Nephron progenitor cell (in vitro differentiated cells): ENCODE measurements at places on chromosomes 13 and 19.

GRCh38 chr13:31605076-31605860, 134.1 kb upstream of the RXFP2 start:
- peaks cover 53% of the 10 kb centered on the region for H3K4me1 ChIP-seq
- peak overlapping the region; percentile 1 for H3K4me3 ChIP-seq
- DNase-seq = no peak

GRCh38 chr13:93732186-93732585, 505.6 kb downstream of the GPC6 start:
- no peak overlapping the region for H3K27ac ChIP-seq
- no peaks in the 10 kb centered on the region for H3K27me3 ChIP-seq
- H3K36me3 ChIP-seq = peaks cover 5% of the 10 kb centered on the region
- H3K4me1 ChIP-seq = peaks cover 19% of the 10 kb centered on the region
- no peak overlapping the region for H3K4me3 ChIP-seq

GRCh38 chr19:32691952-32692726, 518 bp downstream of the NUDT19 start:
- peaks cover 42% of the 10 kb centered on the region for H3K4me1 ChIP-seq
- DNase-seq = peak; percentile 70
- H3K36me3 ChIP-seq = peaks cover 43% of the 10 kb centered on the region
- no peak overlapping the region for H3K27ac ChIP-seq
- H3K27me3 ChIP-seq = peaks cover 8% of the 10 kb centered on the region
- peak overlapping the region; percentile 86 for H3K4me3 ChIP-seq

- H3K4me3 ChIP-seq = no peak overlapping the region
- no peak overlapping the region for H3K27ac ChIP-seq
- H3K36me3 ChIP-seq = no peaks in the 10 kb centered on the region
- peaks cover 3% of the 10 kb centered on the region for H3K27me3 ChIP-seq
These were observed 17.6 kb upstream of the NALCN start for GRCh38 chr13:101433895-101434294.

DNA sequence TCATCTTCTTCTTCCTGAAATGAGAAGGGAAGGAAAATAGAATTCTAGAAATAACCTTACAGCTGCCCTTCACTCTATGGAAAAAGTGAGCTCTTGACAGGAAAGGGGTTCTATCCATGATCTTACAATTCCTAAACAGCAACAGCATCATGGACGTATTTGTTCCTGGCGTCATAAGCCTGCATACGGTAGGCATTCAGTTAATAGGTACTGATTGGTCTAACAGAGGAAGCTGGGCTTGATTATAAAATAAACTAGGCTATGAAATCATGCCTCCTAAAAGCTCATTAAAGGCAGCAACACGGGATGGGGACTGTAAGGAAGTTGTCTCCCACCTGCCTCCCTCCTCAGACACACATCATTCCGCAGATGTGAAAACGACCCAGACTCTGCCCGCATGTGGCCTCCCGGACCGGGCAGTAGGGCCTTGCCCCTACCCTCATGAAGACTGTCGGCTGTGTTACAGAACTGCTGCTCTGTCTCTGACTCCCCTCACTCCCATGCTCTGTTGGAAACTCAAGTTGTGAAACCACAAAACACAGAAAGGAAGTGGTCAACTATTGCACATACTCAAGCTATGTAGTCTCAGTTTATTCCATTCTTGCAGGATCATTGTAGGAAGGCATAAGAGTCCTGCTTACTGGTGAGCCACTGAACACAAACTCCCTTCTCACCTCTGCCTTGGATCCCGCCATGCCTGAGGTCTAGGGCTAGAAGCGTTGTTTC, 129.8 kb downstream of the DLEU7 start:
- no peak for DNase-seq
- H3K4me3 ChIP-seq = no peak overlapping the region
- H3K27ac ChIP-seq = no peak overlapping the region
- peaks cover 14% of the 10 kb centered on the region for H3K36me3 ChIP-seq
- H3K27me3 ChIP-seq = no peaks in the 10 kb centered on the region
- H3K4me1 ChIP-seq = peaks cover 23% of the 10 kb centered on the region

DNA sequence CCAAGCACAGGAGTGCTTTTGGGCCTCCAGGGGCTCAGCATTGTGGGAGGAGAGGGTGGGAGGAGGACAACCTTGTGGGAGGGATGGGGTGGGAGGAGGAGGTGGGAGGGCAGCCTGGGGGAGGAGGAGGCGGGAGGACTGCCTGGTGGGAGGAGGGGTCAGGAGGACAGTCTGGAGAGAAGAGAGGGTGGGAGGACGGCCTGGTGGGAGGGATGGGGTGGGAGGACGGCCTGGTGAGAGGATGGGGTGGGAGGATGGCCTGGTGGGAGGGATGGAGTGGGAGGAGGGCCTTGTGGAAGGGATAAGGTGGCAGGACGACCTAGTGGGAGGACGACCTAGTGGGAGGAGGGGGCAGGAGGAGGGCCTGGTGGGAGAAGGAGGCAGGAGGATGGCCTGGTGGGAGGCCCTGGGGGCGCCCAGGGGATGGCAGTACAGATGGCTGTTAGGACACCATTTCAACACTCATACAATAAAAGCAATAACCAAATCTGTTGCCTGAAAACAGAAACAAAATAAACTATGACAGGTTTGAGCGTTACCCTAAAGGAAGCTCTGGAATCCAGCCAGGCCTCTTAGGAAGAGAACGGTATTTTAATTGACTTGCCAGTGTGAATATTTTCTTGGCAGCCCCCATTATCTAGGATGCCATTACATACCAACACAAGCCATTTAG, 63.7 kb downstream of the CRYL1 start:
- no peak overlapping the region for H3K27ac ChIP-seq
- H3K4me3 ChIP-seq = no peak overlapping the region
- DNase-seq = no peak
- no peaks in the 10 kb centered on the region for H3K36me3 ChIP-seq
- peaks cover 3% of the 10 kb centered on the region for H3K27me3 ChIP-seq

GRCh38 chr13:39916330-39916729, 260.9 kb downstream of the COG6 start:
- H3K27me3 ChIP-seq = peaks cover 8% of the 10 kb centered on the region
- H3K27ac ChIP-seq = no peak overlapping the region
- no peak for DNase-seq

DNA sequence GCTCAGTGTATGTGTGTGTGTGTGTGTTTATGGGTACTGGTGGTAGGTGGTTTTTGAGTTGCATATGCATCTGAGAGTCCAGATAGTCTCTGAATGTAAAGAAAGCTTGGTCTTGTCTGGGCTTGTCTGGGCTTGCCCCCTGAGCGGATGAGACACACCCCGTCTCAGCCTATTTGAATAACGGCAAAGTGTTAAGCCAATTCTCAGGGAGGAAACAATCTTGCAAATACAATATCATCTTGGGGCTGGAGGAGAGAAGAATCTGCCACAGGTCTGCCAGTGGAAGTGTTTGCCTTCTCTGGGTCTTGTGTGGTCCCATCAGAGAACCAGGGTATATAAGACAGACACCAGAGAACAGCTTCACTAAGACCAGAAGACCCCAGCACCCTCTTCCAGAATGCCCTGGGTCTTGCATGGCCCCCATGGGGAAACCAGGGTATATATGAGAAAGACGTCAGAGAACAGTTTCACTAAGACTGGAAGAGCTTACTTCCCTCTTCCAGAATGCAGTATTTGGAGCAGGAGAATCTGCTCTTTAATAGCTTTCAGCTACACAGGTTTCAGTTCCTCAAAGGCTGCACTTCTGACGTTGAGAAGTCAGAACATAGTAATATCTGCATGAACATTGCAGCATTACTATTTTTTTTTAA, 13.3 kb downstream of the CD70 start:
- no peaks in the 10 kb centered on the region for H3K4me1 ChIP-seq
- H3K4me3 ChIP-seq = no peak overlapping the region
- peaks cover 23% of the 10 kb centered on the region for H3K27me3 ChIP-seq
- no peaks in the 10 kb centered on the region for H3K36me3 ChIP-seq

GRCh38 chr19:35045667-35046300, 4.3 kb downstream of the HPN start:
- H3K27me3 ChIP-seq = peaks cover 4% of the 10 kb centered on the region
- DNase-seq = no peak
- H3K36me3 ChIP-seq = no peaks in the 10 kb centered on the region
- no peak overlapping the region for H3K4me3 ChIP-seq
- H3K27ac ChIP-seq = no peak overlapping the region
- H3K4me1 ChIP-seq = peaks cover 58% of the 10 kb centered on the region

DNA sequence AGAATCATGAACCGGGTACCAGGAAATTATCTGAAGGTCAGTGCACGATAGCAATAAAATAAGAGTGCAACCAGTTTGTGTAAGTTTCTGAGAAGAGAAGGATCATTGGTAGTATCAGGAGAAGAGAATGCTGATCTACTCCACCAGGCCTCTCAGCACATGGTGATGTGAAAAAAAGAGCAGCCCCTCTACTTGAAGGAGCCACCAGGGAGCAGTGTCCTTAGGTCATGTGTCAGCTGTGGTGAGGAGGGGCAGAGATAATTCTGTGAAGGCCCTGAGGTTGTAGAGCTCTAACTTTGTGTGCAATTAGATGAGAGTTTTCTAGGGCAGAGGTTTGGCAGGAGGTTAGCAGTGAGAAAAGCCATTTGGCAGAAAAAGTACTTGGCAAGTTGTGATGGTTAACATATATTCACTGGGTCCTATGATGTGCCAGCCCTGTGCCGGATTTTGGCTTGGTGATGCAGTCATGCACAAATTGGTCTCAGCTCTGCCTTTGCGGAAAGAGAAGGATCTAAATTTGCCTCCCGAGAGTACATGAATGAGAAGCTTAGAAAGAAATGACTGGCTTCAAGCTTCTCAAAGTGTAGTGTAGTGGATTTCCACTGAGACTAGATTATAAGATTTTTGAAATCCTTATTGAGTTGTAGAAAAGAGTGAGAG, 19.2 kb upstream of the ZC3H13 start:
- no peak overlapping the region for H3K27ac ChIP-seq
- no peak for DNase-seq
- H3K4me3 ChIP-seq = no peak overlapping the region
- peaks cover 10% of the 10 kb centered on the region for H3K36me3 ChIP-seq

- no peak within 1 kb of the TSS for H3K27ac ChIP-seq
- H3K4me3 ChIP-seq = no peak within 1 kb of the TSS
- peaks cover 55% of the 10 kb centered on the region for H3K27me3 ChIP-seq
- H3K4me1 ChIP-seq = peaks cover 7% of the 10 kb centered on the region
- no peak for DNase-seq
These were observed at the start of gene IFNL1 for GRCh38 chr19:39296055-39296645. Gene IFNL1 (plus strand): TSS chr19:39296407. CDS start chr19:39296422, 15 bp downstream.

GRCh38 chr13:98108341-98108740, 34.6 kb upstream of the FARP1 start:
- H3K27ac ChIP-seq = no peak overlapping the region
- H3K4me3 ChIP-seq = no peak overlapping the region
- H3K4me1 ChIP-seq = no peaks in the 10 kb centered on the region
- DNase-seq = no peak
- H3K36me3 ChIP-seq = no peaks in the 10 kb centered on the region

- H3K36me3 ChIP-seq = peaks cover 8% of the 10 kb centered on the region
- H3K27ac ChIP-seq = peak overlapping the region; percentile 99
- H3K27me3 ChIP-seq = no peaks in the 10 kb centered on the region
- no peak for DNase-seq
These were observed 4.3 kb downstream of the SPHK2 start for GRCh38 chr19:48623556-48624066.

GRCh38 chr13:31240921-31241320, 41.1 kb downstream of the B3GLCT start:
- no peak overlapping the region for H3K4me3 ChIP-seq
- no peak overlapping the region for H3K27ac ChIP-seq
- H3K27me3 ChIP-seq = no peaks in the 10 kb centered on the region
- DNase-seq = no peak
- H3K36me3 ChIP-seq = peaks cover 2% of the 10 kb centered on the region
- peaks cover 20% of the 10 kb centered on the region for H3K4me1 ChIP-seq

- no peak overlapping the region for H3K27ac ChIP-seq
- H3K36me3 ChIP-seq = no peaks in the 10 kb centered on the region
- H3K27me3 ChIP-seq = no peaks in the 10 kb centered on the region
- no peak overlapping the region for H3K4me3 ChIP-seq
These were observed 228.6 kb downstream of the LMO7 start for GRCh38 chr13:75864718-75865117.

GRCh38 chr19:20318616-20319015, 151.6 kb downstream of the ZNF486 start:
- DNase-seq = no peak
- no peak overlapping the region for H3K27ac ChIP-seq
- no peak overlapping the region for H3K4me3 ChIP-seq
- H3K36me3 ChIP-seq = no peaks in the 10 kb centered on the region
